ENCODE measurements at places on chromosomes 7 and 10.

GRCh38 chr10:109019001-109019424, 904.3 kb downstream of the XPNPEP1 start:
- DNase-seq: no peak

DNA sequence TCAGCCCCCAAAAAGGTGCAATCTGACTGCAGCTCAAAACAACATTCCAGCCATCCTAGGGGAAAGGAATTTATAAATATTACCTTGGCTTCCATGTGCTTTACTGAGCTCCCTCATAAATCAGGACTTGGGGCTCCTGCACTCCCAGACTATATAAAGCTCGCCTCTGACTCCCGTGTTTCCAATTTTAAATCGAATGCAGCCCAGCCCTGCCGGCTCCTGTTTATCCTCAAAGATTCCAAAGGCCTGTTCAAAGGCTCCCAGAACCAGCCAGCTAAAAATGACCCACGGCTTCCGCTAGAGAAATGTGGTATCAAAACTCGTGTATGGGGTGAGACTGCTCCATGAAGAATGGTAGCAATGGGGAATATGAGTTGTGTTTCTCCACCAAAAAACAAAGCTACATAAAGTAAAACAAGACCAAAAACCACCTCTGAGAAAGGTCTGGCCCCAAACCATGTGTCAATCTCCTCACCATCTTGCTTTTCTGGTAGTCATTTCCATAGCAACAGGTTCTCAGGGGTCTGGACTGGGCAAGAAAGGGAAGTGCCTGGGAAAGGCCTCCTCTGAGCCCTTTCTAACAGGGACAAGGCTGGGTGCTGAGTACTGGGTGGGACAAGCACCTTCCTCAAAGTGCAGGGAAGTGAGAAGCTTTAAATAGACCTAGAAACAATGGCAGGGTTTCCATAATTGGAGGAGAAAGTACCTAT, 5.1 kb downstream of the CALML3 start:
- no peak for DNase-seq

DNA sequence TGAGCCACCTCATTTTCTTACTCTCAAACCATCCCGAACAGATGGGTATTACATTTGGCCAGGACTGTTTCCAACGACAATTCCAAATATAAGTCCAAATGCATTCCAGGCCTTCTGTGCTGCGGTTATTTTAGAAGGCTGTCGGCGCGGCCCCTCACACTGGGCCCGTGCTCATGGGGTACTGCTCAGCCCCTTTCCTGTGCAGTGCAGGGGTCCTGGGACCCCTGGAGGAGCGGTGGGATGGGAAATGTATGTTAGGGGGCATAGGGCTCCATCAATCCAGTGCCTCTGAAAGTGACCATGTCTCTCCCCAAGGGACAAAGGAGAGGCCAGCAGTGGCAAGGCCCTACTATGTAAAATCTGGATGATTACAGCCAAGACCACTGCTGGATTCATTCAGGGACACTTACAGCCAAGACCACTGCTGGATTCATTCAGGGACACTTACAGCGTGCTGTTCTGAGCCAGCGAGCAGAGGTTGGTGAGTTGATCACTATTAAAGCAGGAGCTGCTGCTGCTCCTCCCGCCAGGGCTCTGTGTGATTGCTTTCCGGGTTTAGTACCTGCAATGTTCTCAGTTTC, 66.3 kb downstream of the CHST15 start:
- DNase-seq: no peak

DNA sequence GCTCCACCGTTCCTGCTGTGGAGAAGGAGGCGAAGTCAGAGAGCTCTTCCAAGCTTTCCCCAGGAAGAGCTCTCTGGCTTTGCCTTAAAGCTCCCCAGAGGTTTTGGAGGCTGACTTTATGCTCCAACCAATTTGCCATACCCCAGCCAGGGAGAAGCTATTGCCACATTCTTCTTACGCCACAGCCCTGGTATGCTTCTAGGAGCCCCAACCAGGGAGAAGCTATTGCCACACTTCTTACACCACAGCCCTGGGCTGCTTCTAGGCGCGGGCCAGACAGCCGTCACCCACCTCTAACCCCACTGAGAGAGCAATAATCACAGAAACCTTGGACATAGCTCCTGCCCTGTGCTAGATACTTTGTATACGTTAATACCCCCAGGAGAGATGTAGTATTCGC, 951 bp downstream of the ELOVL3 start:
- no peak for DNase-seq

DNA sequence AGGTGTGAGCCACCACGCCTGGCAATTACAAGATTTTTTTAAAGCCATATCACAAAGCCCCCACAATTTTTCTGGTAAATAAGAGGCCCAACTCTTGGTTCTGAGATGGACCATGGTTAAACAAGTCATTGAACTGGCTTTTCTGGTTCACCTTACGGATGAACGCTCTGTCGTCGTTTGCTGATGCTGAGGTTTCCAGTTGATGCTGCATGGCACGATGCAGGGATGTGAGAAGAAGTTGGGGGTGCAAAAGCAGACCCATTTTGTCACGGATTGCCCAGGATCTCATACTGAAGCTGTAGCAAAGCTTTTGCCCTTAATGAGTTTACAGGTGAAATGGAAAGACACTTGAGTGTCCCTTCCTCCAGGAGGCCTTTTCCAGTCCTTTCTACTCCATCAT, 2.0 kb upstream of the IL2RA start:
- DNase-seq: no peak

DNA sequence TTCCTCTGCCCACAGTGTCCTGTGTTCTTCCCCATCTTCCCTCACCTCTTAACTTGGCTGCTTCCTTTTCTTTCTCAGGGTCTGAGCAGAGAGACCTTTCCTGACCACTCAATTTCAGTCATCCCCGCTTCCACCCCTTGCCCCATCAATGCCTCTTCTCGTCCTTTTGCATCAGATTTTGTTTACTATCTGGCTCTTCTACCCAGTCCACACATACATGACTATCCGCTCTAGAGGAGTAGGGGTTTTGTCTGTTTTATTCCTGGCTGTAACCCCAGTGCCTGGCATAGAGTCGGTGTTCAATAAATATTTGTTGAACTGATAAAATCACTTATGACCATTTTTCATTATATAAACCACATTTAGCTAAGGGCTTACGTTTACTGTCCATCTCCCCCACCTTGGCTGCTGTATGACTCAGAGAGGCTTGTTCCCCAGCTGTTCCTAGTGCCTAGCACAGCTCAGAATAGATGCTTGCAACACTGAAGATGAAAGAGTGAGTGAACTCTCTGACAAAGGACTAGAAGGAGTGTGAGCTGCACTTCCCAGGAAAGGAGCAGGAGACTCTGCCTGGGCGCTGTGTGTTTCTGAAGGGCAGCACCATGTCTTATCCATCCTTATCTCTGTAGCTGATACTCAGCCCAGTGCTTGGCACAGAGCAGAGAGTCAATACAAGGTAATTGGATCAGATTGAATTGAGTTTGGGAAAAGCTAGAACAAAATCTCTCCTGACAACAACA, 21.9 kb downstream of the ARID5B start:
- DNase-seq: no peak

GRCh38 chr10:43905512-43906236, 257.0 kb upstream of the ZNF32 start:
- no peak for DNase-seq

- no peak for DNase-seq
Measured at GRCh38 chr7:41565655-41566054, 137.2 kb downstream of the INHBA start.

GRCh38 chr7:128217030-128217805, 23.9 kb upstream of the LEP start:
- DNase-seq: no peak

DNA sequence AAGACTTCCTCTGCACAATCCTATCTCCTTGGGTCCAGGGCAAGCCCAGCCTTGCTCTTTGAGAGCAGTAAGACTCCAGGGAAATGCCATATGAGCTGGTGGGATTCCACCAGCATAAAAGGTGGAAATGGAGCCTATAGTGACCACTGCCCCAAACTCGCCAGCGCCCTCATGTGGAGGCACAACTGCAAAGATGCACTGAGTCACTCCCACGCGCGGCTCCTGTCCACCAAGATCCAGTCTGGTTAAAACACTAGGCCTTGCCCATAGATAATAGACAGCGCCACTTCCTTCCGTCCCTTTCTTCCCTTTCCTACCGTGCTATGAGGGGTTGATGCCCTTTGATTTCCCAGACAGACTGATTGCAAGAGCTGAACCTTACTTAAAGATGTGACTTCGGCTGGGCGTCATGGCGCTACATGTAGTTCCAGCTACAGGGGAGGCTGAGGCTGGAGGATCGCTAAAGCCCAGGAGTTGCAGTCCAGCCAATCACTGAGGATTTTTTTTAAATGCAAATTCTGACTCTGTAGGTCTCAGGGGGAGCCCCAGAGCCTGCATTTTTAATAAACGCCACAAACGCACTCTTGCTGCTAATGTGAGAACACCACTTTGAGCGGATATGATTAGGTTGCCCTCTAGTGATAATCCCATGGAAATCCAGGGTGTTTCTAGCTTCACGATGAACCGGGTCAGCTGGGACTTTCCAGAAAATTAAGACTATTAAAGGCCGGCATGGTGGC, 136.5 kb downstream of the EPC1 start:
- no peak for DNase-seq

DNA sequence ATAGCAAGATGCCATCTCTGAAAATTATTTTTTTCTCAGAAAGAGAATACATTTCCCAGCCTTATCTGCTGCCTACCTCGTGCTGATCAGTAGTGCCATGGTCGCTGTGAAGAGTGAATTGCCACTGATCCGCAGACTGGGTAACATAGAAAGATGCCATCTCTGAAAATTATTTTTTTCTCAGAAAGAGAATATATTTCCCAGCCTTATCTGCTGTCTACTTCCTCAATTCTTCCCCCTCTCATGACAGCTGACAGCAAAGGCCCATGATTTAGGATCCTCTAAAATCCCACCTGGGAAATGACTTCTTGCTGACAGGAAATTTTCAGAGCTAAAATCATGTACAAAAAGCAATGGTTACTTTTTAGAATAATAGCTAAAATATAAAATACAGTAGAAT, 92.5 kb upstream of the AHR start:
- DNase-seq: no peak

DNA sequence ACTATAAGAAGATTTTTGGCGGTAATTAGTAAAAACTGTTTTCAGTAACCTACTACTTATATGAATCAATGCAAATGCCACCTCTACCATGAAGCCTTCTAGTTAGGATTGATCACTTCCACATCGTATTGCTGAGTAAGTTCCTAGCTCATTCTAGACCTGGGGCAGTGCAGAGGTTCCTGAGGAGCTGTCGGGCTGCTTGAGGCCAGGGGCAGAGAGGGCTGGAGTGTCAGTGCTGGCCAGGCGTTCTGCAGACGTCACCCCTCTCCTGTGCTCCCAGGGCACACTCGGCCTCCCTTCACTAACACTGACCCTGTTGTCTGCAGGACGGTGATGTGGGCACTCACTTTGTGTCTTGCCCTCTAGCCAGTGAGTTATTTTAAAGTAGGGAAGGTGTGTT, 275.7 kb downstream of the CELF2 start:
- no peak for DNase-seq

GRCh38 chr7:151780631-151781030, 96.3 kb downstream of the PRKAG2 start:
- DNase-seq: no peak

DNA sequence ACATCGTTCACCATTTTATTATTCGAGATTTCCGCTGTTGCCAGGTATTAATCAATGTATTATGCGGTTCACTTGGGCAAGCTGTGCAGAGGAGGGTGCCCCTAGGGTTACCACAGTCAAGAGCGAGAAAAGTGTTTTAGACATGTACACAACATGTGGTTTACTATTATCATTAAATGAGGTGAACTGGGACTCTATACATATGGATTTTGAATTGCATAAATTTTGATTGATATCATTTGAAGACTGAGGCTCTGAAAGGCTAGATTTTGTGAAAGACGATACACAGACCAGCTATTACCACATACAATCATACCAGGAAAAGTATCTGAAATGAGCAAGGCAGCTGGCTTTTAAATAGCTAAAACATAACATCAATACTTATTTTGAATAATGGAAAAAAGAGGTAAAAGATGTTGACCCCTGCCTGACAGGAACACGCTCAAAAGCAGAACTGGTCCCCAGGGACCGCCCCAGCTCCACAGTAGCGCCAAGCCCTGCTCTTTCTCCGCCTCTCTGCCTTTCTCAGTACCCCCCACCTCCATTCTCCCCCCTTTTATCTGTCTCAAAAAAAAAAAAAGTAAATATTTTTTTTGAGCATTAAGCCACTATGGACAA, 413.4 kb upstream of the MKI67 start:
- no peak for DNase-seq

- DNase-seq: no peak
Measured at GRCh38 chr7:28270536-28270935, 89.9 kb upstream of the JAZF1 start.

DNA sequence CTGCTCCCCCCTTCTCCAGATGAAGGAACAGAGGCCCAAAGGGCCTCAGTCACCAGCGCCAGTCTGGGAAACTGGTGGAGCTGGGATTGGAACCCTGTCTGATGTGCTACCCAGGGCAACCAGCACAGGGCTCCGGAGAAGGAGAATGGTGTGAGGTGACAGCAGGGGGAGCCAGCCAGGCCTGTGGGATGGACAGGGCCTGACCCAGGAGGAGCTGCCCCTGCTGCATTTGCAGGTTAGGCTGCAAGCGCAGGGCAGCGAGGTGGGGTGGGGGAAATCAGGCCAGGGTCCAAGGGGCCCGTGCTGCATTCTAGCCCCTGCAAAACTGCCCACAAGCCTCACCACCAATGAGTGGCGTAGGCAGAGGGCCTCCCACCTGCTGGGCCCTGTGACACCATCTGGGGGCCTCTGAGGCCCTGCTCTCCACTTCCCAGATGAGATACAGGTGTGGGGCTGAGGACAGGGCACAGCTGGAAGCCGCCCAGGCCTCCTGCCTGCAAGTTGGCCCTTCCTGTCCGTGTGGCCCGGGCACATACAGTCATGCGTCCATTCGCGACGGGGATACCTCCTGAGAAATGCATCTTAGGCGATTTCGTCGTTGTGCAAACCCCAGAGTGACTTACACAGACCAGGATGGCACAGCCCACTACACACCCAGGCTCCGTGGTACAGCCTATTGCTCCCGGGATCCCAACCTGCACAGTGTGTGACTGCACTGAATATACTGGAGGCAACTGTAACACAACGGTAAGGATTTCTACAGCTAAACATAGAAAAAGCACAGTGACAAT, 45.3 kb downstream of the RASGEF1A start:
- no peak for DNase-seq

DNA sequence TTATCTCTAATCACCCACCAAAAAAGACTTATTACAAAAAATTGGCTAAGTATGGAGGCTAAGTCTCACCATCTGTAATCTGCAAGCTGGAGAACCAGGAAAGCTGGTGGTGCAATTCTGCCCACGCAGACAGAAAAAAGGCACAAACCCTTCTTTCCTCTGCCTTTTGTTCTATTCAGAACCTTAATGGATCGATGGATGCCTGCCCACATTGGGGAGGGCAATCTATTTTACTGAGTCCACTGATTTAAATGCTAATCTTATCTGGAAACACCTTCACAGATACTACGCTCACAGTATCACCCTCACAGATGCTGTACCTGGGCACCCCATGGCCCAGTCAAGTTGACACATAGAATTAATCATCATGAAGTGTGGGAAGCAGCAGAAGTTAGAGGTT, 10.2 kb downstream of the IGFBP3 start:
- no peak for DNase-seq

DNA sequence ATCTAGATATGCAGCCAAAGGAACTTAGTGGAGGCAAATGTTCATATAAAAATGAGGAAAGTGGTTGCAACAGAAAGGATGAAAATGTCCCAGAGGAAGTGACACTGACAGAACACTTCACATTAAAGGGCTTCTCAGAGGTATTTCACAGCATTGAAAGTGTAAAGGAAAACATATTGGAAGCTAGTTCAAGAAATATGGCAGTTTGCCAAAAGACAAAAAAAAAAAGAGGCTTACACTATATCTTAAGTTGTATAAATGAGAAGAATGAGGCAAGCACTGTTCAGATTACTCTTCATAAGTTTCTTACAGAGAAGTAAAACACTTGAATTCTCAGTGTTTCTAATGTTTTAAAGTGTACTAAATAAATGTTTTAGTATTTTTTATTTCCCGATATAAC, 20.1 kb downstream of the RUNDC3B start:
- DNase-seq: no peak

All from NCI-H1092 (cell line).